ENCODE measurements at places on chromosomes 3 and 15. TPM values are rescaled to one million over a fixed set of nuclear protein-coding genes. Genes with fewer than 3 reads are reported as not detected.

ADIPOQ gene
- total RNA-seq: 0.03 TPM

EFCC1 gene
- total RNA-seq: 0.67 TPM

CD200 gene
- total RNA-seq: 4.8 TPM

NCKIPSD gene
- 10.2 TPM for total RNA-seq

SLC24A5 gene
- total RNA-seq: not detected

WWTR1 gene
- total RNA-seq: 23.6 TPM

LTK gene
- total RNA-seq: 0.17 TPM

CCPG1 gene
- 65.9 TPM for total RNA-seq

BCHE gene
- total RNA-seq: 0.09 TPM

HHLA2 gene
- total RNA-seq: 0.28 TPM

TM4SF1 gene
- total RNA-seq: 185 TPM

ZBED2 gene
- total RNA-seq: not detected

MED12L gene
- 0.87 TPM for total RNA-seq

KLHL25 gene
- total RNA-seq: 2.6 TPM

FOXL2NB gene
- total RNA-seq: 0.09 TPM

PPIB gene
- total RNA-seq: 367 TPM

BCL2A1 gene
- total RNA-seq: 5.2 TPM

DUOXA2 gene
- 7.3 TPM for total RNA-seq

TGM5 gene
- total RNA-seq: not detected

GP9 gene
- total RNA-seq: not detected

GOLGA6D gene
- total RNA-seq: 0.08 TPM

SOX2 gene
- not detected for total RNA-seq

C3orf49 gene
- not detected for total RNA-seq

IQCF5 gene
- not detected for total RNA-seq

BSN gene
- total RNA-seq: 0.66 TPM

GHRL gene
- 6.2 TPM for total RNA-seq

MYH15 gene
- not detected for total RNA-seq

SAMD7 gene
- total RNA-seq: not detected

DYNC1LI1 gene
- total RNA-seq: 10.3 TPM

OR4F15 gene
- not detected for total RNA-seq

TPRA1 gene
- 12.1 TPM for total RNA-seq

GPX1 gene
- 58.0 TPM for total RNA-seq

PCSK6 gene
- total RNA-seq: 1.3 TPM

GOLGA6L7 gene
- not detected for total RNA-seq

MORC1 gene
- not detected for total RNA-seq

PRR20G gene
- total RNA-seq: not detected

IGSF10 gene
- total RNA-seq: 0.28 TPM

PLSCR2 gene
- 0.83 TPM for total RNA-seq

KIF23 gene
- total RNA-seq: 0.78 TPM

C15orf62 gene
- 0.12 TPM for total RNA-seq

All from pancreas (tissue), 10 donors.